ENCODE measurements at places on chromosomes 11 and 22.

DNA sequence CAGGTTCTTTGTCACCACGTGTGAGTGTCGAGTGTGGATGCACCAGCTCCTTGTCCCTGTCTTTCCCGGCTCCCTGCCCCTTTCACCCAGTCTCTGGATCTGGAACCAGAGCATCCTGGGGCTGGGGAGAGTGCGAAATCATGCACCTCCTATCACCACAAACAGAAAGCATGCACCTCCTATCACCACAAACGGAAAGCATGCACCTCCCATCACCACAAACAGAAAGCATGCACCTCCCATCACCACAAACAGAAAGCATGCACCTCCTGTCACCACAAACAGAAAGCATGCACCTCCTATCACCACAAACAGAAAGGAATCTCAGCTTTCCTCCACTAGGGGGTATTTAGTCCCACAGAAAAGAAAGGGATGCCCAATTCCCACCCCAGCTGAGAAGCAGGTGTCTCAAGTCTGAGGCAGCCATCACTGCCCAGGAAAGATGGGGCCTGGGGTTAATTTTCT lies 5.9 kb upstream of the GLB1L3 start:
- no peak for DNase-seq

GRCh38 chr11:83682611-83682973 lies 396.4 kb upstream of the CCDC90B start:
- DNase-seq, result no peak

GRCh38 chr11:41382927-41383326 lies 76.5 kb downstream of the LRRC4C start:
- no peak for DNase-seq

DNA sequence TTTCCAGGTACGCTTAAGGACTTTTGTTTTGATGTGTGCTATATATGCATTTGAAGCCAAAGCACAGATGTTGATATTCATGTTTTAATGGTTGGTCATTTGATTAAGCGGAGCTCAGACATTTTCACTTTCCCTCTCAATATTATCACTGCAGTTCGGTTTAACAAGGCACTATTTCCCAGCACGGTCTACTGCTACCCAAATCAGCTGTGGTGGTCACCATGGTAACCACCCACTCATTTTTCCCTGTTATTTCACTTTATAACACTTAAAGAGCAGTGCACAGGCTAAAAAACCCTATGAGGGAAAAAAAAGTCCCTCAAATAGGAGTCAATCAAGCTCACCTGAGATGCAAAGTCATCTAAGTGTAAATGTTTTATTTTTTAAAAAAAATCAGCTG lies 439.6 kb upstream of the CCDC90B start:
- no peak for DNase-seq

- DNase-seq, result no peak
Observed at GRCh38 chr11:119531056-119531455, 108.1 kb upstream of the THY1 start.

DNA sequence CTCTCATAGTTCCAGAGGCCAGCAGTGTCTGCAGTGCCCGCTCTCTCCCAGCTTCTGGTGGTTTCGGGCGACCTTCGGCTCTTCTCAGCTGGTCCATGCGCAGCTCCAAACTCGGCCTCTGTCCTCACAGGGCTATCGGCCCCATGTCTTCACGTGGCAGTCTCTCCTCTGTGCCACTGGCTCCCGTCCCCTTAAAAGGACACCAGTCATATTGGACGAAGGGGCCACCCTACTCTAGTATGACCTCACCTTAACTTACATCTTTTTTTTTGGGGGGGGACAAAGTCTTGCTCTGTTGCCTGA lies 13.8 kb downstream of the LTO1 start:
- no peak for DNase-seq

GRCh38 chr22:40509401-40510134 lies 127.0 kb downstream of the MRTFA start:
- no peak for DNase-seq

DNA sequence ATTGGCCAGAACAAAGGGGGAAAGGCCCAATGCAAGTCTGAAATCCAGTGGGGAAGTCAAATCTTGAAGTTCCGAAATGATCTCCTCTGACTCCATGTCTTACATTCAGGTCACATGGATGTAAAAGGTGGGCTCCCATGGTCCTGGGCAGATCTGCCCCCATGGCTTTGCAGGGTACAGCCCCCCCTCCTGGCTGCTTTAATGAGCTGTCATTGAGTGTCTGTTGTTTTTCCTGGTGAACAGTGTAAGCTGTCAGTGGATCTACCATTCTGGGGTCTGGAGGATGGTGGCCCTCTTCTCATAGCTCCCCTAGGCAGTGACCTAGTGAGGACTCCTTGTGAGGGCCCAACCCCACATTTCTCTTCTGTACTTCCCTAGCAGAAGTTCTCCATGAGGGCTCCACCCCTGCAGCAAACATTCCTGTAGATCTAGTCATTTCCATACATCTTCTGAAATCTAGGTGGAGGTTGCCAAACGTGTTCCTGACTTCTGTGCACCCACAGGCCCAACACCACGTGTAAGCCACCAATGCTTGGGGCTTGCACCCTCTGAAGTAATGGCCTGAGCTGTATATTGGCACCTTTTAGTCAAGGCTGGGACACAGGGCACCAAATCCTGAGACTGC lies 9.3 kb downstream of the CARD18 start:
- DNase-seq, result no peak

DNA sequence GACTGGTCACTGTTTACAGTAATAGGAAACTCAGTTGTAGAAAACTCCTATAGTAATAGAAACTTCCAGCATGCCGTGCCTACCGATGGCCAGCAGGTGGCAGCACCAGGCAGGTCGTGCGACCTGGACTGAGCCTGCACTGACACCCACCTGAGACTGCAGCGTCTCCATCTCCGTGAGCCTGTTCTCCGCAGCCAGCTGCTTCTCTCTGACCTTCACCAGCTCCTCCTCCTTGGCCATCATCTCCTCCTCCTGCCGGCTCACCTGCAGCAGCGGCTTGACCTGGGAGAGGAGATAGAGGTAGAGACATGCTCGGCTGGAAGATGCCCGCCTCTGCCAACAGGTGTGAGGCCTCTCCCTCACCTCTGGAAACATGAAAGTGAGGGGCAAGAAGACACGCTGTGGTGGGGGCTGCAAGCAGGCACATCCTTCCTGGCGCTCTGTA lies 48.5 kb downstream of the APOL1 start:
- no peak for DNase-seq

All from esophagus muscularis mucosa (tissue), 4 donors.